ENCODE measurements at places on chromosomes 11 and 22.

DNA sequence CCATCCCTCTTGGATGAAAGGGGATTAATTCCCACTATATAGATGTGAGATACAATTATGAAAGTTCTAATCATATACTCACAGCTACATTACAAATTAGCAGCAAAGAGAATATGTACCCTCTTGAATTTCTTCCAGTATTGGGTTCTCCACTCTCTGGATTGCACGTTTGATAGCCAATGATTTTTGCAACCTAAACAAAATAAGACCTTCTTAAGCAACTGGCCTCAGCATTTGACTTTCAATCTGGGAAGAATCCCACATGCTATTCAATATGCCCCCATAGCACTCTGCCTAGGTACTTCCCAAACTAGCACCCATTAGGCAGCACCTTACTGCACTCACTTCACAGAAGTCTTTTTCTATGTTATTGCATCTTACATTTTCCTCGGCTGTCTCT, 55.8 kb downstream of the ETS1 start:
- DNase-seq = no peak

DNA sequence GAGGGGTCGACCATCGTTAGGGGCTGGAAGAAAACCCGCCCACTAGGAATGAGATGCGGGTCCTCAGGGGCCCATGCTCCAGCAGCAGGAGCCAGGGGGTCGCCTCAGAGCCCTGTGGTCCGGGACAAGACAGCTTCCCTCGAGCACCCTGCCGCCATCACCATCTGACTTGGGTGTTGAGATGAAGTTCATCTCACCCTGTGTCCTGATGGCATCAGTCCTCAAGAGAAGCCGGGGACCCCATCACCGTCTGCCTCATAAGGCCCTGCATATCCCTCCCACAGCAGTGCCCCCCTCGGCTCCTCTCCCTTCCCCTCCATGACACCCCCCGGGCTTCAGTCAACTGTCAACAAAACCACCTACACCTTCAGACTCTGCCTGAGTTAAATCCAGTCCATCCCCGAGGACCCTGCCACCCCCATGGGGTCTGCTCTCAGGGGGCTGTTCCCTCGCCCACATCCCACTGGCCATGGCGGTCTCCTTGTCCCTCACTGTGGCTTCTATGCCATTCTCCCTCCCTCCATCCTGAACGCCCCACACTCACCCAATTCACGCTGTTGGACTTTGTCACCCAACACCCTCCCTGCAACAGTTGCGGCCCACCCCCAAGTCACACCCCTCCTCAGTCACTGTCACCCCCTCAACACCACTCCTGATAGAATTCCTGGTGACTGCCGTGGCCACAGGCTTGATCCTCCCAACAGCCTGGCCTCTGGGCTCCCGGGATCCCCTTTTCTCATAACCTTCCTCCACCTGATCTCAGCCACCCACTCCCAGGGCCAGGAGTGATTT, 87.7 kb upstream of the RTL6 start:
- DNase-seq = no peak

- DNase-seq = no peak
Observed at GRCh38 chr11:15473954-15474837, 359.5 kb downstream of the INSC start.

- DNase-seq = peak; percentile 67
Observed at GRCh38 chr11:66324664-66325063, 7.8 kb upstream of the CD248 start.

GRCh38 chr11:67699521-67699920, 25.1 kb upstream of the ALDH3B2 start:
- peak; percentile 20 for DNase-seq

DNA sequence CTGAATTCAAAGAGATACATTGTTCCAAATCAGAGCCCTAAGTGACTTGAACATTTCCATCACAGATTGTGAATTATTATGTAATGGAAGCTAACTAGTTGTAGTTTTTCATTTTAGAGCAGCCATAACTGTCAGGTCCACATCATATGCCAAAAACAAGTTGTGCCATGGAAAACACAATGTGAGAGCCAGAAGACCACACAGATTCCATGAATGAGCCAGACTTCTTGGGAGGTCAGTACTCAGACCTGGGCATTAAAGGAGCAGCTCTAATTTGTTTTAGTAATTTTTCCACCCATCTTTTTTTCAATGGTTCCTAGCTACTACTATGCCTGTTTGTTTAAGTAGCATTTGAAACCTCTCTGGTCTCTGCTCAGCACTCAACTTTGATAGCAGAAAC, 279.4 kb downstream of the FAT3 start:
- no peak for DNase-seq

DNA sequence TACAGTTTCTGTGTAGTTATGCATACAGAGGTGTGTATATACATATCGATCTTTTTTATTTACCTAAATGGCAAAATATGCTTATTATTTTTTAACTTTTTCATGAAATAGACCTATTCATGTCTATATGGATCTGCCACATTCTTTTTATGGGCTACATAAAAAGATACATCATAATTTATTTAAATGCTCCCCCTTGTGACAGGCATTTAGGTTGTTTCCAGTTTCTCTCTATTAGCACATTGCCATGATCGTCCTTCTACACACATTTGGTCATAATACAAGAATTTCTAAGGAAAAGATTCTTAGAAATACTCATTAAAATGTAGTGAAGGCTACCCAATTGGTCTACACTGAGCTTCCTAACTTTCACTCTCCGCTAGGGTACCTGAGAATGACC, 1067.4 kb downstream of the OPCML start:
- DNase-seq = no peak

- no peak for DNase-seq
Observed at GRCh38 chr22:32809786-32810554, 8.5 kb downstream of the TIMP3 start.

DNA sequence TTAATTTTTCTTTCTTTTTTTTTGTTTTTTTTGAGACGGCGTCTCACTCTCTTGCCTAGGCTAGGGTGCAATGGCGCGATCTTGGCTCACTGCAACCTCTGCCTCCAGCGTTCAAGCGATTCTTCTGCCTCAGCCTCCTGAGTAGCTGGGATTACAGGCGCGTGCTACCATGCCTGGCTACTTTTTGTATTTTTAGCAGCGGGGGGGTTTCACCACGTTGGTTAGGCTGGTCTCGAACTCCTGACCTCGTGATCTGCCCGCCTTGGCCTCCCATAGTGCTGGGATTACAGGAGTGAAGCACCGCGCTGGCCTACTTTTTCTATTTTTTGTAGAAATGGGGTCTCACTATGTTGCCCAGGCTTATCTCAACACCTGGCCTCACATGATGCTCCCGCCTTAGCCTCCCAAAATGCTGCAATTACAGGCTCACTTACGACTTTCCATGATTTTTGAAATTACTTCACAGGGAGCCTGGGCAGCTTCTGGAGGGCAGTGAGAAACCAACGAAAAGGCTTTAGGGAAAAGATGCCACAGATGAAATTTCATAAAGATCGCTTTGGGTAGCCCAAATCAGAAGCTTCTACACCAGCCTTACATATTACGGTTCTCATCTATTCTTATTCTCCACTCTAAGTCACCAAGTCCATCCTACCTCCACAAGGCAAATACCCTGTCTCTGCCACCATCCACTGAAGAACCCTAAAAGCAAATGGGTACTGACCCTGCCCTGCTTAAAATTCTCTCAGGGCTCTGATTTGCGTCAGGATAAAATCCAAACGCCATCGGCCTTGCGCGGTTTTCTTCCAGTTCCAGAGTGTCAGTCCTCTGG, 866 bp upstream of the RRM1 start:
- DNase-seq = no peak

GRCh38 chr11:17686231-17686980, 33.0 kb upstream of the MYOD1 start:
- peak; percentile 14 for DNase-seq

- DNase-seq = no peak
Observed at GRCh38 chr11:64210301-64211020, 3.9 kb downstream of the FERMT3 start.

GRCh38 chr11:115257270-115257669, 246.9 kb downstream of the CADM1 start:
- DNase-seq = no peak

- peak; percentile 93 for DNase-seq
Observed at GRCh38 chr11:45590743-45591142, 74.7 kb downstream of the CHST1 start.

DNA sequence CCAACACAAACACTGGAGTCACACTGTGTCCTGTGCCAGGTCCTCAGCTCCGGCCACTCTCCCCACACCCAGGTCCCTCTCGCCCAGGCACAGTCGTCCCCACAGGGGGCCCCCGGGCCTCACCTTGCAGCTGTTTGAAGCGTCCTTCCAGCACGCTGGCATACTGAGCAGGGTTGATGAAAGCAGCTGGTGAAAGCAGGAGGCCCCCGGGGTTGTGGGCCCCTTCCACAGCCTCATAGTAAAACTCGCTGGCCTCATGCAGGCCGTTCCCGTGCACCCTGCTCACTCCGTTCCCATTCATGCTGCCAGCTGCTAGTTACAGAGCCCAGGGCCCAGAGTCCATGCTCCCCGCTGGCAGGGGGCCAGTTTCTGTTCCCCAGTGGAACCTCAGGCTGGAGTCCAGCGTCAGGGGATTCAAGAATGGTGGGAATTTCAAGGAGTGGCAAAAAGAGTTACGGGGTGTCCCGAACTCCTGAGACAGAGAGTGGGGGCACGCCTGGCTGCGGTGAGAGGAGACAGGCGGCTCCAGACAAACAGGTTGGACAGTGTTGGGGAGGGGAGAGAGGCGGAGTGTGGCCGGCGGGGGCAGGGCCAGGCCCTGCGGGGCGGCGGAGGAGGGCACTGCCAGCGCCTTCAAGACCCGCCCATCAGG, 10.6 kb downstream of the SPTBN2 start:
- peak; percentile 41 for DNase-seq

- DNase-seq = no peak
Observed at GRCh38 chr11:110314366-110315095, 18.1 kb upstream of the RDX start.

DNA sequence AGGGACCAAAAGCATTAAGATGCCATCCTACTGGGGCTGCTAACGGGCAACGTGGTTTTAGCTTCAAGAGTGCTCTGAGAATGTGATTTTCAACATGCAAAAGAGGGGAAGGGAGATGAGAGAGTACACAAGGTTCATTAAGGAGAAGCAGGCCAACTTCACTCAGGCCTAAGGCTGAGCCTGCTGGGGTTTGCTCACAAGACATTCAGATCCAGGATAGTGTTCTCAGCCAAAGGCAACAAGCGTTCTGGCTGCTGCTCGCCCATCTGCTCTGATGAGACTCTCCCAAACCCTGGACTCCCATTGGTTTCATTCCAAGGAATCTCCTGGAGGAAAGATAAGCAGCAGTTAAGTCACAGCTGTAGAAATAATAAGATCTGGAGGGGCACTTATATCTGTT, 23.6 kb upstream of the UPB1 start:
- peak; percentile 69 for DNase-seq

DNA sequence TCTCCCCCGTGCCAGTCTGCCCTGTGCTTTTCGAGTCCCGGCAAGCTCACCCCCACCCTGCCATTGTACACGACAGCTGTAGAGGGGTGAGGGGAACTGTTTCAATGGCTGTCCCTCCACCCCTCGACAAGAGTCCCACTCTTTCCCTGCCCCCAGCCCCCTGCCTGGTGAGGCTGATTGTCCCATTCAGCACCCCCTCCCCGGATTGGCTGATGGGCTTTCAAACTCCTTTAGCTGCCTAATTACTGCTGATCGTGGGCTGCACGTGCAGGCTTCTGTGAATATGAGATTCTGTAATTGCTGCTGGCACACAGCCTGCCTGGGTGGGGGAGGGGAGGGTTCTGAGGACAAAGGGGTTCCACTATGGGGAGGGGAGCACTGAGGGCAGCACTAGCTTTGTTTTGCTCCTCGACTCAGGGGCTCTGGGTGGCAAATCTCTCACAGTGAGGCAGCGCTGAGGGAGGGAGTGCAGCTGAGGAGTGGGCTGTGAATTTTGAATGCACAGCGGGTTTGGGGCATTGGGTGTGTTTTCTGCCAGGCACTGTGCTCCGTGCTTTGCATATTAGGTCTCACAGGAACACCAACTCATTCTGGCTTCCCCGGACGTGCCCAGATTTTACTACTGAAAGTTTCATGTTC, 42.6 kb upstream of the ACCSL start:
- no peak for DNase-seq

DNA sequence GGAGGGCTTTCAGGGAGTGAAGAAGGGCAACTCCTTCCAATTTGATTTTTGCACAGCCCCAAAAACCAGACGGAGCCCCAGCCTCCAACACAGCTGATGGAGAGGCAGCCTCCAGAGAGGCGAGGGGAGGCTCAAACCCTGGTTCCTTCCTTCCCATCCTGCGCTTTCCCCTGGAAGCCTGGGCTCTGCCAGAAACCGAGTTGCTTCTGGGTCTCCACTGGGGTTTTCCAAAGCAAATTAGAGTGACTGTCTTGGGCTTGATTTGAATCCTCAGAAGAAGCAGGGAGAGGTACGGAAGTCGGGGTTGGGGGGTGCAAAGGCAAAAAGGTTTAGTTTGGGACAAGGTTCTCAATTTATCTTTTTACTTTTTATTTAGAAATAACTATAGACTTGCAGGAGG, 129.2 kb downstream of the MPPED1 start:
- DNase-seq = no peak

GRCh38 chr22:24409707-24410106, 17.7 kb upstream of the ADORA2A start:
- DNase-seq = no peak

DNA sequence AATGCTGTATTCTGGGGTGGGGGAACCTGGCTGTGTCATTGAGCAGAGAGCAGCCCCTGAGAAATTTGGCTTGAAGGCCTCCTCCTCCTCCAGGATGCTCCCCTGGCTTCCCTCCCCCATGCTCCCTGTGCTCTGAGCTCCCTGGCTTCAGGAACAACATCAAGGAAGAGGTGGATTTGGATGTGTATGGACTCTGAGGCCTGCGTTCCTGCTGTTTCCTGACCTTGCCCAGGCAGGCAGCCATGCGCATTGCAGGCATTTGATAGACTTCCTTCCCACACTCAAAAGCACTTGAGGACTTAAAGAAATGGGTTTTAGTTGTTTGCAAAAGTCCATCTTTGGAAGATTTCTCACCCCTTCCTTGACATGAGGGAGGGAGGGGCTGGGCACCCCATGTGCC, 1317.1 kb downstream of the BRD1 start:
- no peak for DNase-seq

DNA sequence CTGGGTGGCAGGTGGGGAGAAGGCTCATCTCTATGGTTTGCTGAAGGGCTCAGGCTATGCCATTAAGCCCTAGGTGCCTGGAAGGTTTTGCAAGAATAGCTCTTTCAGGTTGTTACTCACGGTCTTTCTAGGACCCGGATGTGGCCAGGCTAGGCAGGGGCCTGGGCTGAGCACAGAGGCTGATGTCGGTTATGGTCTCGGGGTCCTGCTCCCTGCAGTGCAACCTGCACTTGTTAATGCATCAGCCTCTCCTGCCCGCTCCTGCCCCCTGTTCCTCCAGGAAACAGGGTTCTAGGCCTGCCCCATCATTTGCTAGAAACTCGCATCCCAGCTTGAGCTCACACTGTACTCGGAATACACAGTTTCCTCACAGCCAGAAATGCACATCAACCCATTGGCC, 79.1 kb upstream of the SLC22A12 start:
- no peak for DNase-seq

- DNase-seq = no peak
Observed at GRCh38 chr22:20113551-20114310, 2.2 kb upstream of the RANBP1 start.

All from astrocyte of the hippocampus (primary cell).